CD8-positive, alpha-beta T cell (primary cell): ENCODE measurements at places on chromosomes 6 and 20.

DNA sequence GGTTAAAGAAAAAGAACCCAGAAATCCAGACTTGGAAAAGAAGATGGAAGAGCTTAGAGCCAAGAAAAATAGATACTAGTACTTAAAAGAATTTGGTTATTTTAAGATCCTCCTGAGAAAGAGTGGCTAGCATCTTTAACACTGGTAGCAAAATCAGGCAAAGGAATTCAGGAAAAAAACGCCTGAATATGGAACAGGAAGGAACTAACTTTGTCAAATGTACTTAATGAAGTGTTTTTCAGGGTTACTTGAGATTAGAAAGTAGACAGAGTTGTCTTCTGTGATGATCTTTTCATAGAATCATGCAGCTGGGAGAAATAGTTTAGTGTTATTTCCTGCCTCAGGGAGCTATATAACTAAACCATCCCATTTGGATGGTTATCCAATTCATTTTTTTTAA lies 50.8 kb upstream of the SASH1 start:
- DNase-seq: no peak

- DNase-seq: no peak
Measured at GRCh38 chr6:122998403-122998975, 2.5 kb downstream of the CLVS2 start.

- DNase-seq: no peak
Measured at GRCh38 chr6:163573503-163574179, 159.1 kb downstream of the QKI start.

DNA sequence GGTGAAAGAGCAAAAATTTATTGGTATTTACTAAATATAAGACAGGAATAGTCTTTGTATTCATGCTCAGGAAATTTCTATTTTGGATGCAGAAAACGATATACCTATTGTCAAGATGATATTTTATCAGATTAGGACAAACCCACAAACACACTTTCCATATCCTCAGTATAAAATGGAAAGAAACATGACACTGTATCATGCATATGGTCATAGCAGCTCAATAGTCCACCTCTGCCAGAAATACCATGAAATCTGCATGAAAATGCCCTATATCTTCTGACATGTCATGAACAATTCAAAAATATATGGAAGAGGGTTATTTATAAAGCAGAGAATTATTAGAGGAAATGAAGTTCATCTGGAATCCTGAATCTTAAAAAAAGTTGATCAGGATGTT lies 11.7 kb upstream of the HINT3 start:
- no peak for DNase-seq

DNA sequence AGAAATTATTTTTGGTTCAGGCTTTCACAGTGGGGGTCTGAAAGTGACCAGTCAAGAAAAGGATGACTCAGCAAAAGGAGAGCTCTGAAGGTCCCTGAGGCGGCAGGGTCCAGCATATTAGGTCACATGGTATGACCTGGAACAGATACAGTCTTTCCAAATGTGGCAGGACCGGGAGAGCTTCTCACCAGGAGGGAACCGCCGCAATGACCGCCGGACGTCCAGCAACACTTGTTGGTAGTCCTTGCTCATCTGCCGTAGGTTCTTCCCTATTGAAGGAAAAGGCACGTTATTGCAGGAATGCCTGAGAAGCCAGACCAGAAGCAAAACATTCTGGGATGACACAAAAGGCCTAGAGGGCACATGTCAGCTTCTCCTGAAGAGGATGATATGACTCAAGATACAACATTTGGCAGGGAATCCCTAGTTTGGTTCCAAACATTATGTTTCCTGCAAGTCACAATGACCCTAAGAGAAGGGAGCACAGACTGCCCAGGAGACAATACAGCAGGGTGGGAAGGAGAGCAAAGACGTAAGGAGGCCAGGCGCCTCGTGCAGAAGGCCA lies 17.4 kb downstream of the TBC1D20 start:
- no peak for DNase-seq

GRCh38 chr6:68658338-68658737 lies 23.3 kb downstream of the ADGRB3 start:
- no peak for DNase-seq

DNA sequence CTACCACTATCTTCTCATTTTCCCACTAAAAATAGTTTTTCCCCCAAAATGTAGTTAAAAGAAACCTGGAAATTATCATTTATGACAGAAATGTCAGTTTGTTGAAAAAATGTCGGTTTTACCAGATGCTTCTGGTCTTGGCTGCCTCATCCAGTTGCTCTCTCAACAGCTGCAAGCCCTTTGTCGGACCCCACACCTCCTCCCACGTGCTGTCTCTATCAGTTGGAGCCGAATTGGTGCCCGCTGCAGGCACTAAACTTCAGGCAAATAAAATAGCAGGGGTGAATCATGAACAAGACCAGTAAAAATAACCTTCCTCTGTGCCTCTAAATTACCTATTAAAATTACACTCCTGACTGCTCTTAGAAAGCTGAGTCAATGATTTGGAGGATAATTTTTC lies 129.5 kb upstream of the CEP162 start:
- DNase-seq: no peak

GRCh38 chr6:9085054-9085708 lies 649.8 kb upstream of the SLC35B3 start:
- DNase-seq: peak; percentile 12

GRCh38 chr6:11363881-11364576 lies 131.6 kb upstream of the NEDD9 start:
- no peak for DNase-seq

GRCh38 chr6:30725713-30726505 lies 5.8 kb downstream of the TUBB start:
- DNase-seq: no peak

DNA sequence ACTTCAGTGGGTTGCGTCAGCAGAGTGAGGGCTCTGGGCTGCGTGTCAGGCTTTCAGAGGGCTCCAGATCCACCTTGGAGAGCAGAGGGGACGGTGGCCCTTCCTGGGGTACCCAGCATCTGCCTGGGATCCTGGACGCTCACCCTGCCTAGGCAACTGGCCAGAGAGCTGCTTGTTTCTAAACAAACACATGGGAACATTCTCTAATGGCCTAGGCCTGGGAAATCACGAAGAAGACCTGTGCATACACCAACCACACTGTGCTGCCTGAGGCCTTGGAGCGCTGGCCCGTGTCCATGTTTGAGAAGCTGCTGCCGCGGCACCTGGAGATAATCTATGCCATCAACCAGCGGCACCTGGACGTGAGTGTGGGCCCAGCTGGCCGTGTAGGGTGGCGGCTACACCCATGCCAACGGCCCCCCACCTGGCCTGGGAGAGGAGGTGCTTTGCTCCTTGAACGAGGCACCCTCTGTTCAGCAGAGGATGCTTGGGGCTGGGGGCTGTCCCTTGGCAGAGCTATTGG lies 32.2 kb downstream of the PYGB start:
- DNase-seq: no peak

GRCh38 chr6:64334636-64335035 lies 699.0 kb downstream of the PHF3 start:
- no peak for DNase-seq

- no peak for DNase-seq
Measured at GRCh38 chr20:9149087-9149486, 80.2 kb downstream of the PLCB4 start.

- no peak for DNase-seq
Measured at GRCh38 chr6:111231090-111231459, 143.8 kb downstream of the SLC16A10 start.

DNA sequence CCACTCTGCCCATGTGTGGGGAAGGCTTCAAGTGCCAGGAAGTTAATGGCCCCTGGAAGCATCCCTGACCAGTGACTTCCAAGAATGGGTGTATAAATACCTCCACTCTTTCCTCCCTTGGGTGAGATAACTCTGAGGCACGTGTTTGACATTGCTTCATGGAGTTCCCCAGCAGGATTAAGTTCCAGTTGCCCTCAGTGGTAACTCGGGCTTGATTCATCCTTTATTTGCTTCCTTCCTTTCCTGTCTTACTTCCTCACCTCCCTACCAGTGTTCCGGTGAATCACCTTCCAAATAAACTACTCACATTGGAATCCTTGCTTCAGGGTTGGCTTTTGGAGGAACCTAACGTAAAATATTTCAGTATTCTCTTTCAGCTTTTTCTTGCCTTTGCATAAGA lies 84.6 kb upstream of the JAG1 start:
- no peak for DNase-seq

DNA sequence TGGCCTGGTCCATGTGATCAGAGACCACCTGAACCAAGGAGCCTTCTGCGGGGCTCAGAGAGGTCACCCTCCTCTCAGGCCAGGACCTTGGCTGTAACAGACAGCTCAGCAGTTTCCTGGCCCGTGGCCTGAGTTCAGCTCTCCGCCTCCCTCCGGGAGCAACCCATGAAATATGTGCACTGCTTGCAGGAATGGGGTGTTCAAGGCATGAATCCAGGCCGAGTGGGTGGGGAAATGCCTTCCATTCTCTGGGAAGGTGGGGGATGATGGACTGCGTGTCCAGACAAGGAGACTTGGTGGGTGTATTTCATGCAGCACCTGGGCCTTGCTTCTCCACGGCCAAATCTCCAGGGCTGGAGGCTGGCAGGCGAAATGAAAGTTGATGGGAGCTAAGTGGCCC lies 46.0 kb downstream of the SIRPA start:
- DNase-seq: no peak

GRCh38 chr6:85463621-85464259 lies 13.9 kb downstream of the NT5E start:
- no peak for DNase-seq

- no peak for DNase-seq
Measured at GRCh38 chr6:83708970-83709747, at the start of gene SNAP91. Gene SNAP91, minus strand, starts transcription at chr6:83709101. Its CDS starts 1,174 bp downstream, at chr6:83707927.

DNA sequence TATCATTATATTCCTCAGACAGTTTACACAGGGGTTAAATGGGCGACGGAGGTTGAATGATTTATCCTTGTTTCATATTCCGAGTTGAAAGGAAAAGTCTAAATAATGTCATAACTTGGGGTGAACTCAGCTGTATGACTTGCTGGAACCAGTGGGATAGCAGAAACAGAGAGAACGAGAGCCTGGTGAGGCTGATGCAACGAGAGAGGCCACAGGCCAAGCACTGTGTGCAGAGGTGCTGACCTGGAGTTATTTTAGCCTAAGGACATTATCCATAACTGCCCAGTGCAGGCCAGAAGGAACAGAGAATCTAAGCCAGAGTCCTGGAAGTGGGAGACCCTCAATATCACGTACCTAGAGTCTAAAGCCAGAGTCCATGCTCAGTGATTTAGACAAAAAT lies 394.9 kb downstream of the MAFB start:
- DNase-seq: no peak

DNA sequence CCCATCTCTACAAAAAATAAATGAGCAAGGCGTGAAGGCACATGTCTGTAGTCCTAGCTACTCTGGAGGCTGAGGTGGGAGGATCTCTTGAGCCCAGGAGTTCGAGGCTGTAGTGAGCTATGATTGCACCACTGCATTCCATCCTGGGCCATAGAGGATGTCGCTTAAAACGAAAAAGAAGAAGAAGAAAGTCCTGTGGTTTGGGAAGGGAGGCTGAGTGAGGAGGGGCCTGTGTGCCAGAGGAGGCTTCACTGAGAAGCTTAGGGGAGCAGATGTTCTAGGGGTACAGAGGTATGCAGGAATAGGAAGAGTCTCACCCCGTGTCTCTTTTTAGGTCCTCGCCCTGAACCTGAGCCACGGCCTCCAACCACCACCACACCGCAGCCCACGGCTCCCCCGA lies 4.2 kb downstream of the MMP9 start:
- no peak for DNase-seq

- DNase-seq: no peak
Measured at GRCh38 chr6:48397887-48398286, 286.9 kb upstream of the PTCHD4 start.

GRCh38 chr6:159068904-159069578 lies 24.2 kb upstream of the TAGAP start:
- no peak for DNase-seq

DNA sequence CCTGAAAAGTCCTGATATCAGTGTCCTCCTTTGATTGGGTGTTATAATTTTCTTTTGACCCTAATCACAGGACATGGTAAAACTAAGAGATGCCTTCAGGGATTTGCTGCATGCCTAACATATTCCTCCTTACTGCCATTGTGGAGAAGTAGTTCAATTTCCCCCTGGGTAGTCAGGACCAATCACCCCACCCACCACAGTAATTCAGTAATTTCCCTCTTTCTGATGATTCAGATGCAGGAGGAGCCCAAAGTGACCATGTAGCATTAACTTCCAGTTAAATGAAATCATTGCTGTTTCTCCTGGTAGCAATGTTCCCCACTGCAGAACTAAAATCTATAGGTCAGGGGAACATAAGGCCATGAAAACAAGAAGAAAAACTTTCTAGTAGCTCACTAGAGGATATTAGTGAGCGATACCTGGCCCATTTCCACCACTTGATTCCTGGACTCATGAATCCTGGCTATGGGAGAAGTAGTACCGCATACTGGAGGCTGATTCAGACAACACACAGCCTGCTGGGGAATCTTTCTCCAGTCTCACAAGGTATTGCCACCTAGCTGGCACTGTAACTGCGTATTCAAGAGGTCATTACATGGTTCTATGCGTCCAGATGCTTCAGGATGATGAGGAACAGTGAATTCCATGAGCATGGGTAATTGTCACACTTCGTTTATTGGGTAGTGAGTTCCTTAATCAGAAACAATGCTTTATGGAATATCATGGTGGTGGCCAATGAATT lies 561.2 kb downstream of the HAO1 start:
- DNase-seq: no peak

GRCh38 chr6:14110001-14110818 lies 7.4 kb upstream of the CD83 start:
- peak; percentile 42 for DNase-seq

- no peak for DNase-seq
Measured at GRCh38 chr6:85887461-85887860, 244.8 kb upstream of the SYNCRIP start.

DNA sequence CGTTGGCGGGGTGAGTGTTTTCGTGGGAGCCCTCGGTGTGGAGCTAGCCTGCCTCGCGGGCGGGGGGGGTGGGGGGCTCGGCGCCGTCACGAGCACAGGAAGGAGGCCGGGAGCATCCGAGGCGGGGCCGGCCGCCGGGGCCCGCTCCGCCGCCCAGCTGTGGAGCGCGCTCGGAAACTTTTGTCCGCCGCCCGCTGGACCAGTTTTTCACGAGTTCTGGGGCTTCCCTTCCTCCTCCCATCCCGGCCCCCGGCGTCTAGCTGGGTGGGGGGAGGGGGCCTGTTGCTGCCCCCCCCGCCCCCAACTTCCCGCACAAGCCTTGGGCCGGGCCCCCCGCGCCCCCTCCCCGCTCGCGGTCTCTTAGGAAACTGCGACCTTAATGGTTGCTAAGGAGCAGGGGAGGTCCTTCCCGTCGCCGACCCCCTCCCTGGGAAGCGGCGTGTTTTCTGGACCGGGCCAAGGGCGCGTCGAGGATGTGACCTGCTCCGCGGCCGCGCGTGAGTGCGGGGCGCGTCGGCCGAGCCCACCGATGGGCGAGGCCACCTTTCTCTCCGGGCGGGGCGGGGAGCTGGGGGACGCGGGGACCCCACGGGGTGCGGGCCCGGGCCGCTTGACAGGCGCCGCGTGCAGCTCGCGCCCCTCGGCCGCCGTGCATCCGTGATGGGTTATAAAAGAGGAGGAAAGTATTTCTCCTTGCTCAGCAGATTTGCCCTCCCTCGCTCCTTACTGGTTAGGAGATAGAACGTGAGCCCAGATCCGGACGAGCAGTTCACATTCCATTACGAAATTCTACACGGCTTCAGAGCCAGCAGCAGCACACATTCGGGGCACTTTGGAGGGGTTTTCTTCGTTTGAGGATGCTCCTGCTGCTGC lies 1.4 kb downstream of the RREB1 start:
- DNase-seq: peak; percentile 42
